Thymus (tissue), 14 donors: ENCODE measurements at places on chromosomes 4 and X. TPM values are rescaled to one million over a fixed set of nuclear protein-coding genes. Genes with fewer than 3 reads are reported as not detected.

DNA sequence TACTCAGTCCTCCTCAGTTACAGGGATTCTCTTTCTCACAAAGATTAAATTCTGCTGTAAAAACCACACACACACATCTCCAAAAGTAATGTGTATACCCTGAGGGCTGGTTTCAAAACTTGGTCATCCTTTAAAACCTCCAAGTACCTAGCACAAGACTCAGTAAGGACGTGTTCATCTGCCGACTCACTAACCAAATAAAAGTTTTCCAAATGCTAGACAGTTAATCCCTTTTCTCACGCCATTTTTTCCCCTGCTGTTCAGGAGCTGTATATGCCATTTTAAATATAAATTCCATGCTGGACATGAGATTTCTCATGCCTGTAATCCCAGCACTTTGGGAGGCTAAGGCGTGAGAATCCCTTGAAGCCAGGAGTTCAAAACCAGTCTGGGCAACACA, 3.9 kb upstream of the SAT1 start:
- DNase-seq = no peak

- DNase-seq = no peak
Observed at GRCh38 chr4:72715299-72715698, 146.3 kb upstream of the ADAMTS3 start.

DNA sequence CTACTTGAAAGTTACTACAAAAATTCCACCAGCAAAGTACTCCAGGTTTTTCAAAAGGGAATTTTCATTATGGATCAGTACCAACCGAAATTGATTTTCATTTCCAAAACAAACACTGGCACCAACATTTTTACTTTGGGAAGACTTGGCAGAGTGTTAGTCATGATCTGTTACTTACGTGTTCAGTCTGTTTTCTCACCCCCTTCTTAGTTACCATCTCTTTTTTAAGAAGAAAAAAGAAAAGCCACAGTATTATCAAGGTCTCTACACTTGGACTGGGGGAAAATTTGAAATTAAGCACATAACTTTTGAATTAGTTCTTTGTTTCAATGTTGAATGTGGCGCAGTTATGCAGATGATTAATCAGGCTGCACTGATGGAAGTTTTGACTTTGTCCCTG, 27.5 kb downstream of the RBBP7 start:
- no peak for DNase-seq

The WDR17 gene
- 0.52 TPM for total RNA-seq

- DNase-seq = no peak
Observed at GRCh38 chr4:33054656-33055196, 2334.6 kb downstream of the PCDH7 start.

DNA sequence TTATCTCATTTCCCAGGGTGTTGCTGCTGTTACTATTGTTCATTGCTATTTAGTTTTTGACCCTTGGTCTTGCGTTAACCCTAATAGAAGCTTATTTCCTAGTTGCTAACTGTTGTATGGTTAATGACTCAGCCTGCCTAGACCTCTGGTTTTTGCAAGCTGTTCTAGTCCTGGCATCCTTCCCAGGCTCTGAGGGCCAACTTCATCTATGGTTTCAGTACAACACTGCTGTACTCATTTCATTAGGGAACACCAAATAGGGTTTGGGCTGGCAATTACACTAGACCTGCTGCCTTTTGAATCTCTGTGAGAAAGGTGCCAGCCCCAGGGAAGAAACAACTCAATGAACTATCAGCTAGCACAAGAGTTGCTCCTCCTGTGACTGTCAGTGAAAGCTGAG, 59.6 kb downstream of the DCX start:
- no peak for DNase-seq

GRCh38 chr4:152200511-152201333, 335.2 kb downstream of the FBXW7 start:
- DNase-seq = no peak

- no peak for DNase-seq
Observed at GRCh38 chrX:129553619-129554288, 13.7 kb downstream of the OCRL start.

GRCh38 chr4:76377911-76378310, 43.0 kb downstream of the CCDC158 start:
- no peak for DNase-seq

- no peak for DNase-seq
Observed at GRCh38 chr4:182825003-182825402, 92.2 kb downstream of the DCTD start.

DNA sequence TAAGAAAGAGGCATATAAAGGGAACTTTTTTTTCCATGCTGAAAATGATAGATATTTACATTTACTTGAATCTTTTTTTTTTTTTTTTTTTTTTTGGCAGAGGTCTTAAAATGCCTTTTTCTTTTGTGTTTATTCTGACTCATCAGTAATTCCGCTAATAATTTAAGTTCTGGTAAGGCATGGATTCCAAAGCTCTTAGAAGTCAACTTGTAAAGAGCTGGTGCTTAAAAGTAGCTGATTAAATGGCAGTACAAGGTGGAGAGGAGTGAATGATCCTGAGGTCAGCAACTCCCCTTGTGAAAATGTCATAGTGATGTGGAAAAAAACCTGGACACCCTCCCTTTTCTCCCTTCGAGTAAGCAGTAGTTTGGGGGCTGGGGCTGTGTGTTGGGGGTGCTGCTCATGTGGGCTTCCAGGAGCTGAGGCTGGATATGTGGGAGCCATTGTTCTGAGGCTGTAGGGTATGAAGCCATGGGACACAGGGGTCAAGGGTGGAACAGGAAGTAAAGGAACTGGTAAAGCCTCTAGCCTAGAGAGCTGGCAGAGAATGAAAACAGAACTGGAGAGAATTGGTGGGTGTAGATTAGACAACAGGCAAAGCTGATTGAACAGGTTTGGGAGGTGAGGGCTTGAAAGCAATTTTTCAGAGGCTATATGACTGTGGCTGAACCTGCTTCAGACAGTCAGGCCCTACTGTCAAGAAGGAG, 41.0 kb upstream of the PITX2 start:
- DNase-seq = no peak

- peak; percentile 74 for DNase-seq
Observed at GRCh38 chrX:40471965-40472648, 108.7 kb upstream of the ATP6AP2 start.

DNA sequence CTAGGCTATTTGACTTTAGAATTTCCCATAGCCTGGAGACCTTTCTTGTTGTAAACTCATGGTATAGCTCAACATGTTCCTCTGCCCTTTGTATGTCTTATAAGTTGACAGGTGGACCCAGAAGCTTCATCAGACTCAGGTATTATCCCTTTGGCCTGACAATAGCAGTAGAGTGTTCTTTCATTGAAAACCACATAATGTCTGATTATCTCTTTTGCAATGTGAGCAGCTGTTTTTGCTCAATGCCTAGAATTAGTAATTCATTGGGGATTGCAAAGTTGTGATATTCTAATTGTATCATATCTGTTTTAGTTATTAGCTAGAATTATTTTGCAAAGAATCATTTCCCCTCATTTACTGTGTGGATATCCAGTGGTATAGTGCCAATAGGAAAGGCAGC, 27.5 kb downstream of the TBC1D19 start:
- no peak for DNase-seq

The ASB12 gene
- 0.09 TPM for total RNA-seq

GRCh38 chr4:145545538-145546174, 64.0 kb downstream of the SMAD1 start:
- DNase-seq = no peak

- DNase-seq = no peak
Observed at GRCh38 chr4:52094376-52095145, 43.5 kb downstream of the SPATA18 start.

The SGMS2 gene
- total RNA-seq = 1.0 TPM

The BEX5 gene
- not detected for total RNA-seq

The CCNB3 gene
- total RNA-seq = 0.42 TPM

DNA sequence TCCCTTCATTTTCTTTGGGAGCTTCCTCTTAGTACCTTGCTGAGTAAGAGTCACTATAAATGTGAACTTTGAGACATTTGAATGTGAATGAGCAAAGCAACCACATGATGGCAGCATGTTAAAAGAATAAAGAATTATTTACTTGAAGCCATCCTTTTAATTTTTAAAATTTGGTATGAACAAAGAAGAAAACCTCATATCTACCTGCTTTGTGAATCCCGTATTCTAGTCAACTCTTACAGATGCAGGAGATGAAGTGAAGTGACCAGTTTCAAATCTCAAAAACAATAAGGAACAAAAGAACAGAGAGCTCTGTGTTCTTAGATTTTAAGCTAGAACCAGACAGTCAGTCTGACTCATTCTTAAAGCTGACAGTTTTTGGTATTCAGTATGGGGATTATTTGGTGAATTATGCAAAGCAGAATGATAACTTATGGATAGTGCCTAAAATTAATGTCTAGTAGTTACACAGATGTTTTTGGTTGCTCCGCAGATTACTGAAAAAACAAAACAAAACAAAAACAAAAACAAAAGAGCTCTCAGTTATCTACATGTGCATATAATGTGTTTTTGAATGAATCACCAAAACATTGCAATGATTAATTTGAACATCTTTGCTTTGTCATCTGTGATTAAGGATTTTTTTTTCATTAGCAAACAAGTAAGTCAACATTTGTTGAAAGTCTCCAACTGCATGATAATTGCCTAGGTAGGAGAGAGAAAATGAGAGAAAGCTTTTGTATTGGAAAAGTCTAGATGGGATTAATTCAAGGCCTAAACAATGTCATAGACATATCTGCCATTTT, 48.2 kb upstream of the H2AZ1 start:
- peak; percentile 21 for DNase-seq

DNA sequence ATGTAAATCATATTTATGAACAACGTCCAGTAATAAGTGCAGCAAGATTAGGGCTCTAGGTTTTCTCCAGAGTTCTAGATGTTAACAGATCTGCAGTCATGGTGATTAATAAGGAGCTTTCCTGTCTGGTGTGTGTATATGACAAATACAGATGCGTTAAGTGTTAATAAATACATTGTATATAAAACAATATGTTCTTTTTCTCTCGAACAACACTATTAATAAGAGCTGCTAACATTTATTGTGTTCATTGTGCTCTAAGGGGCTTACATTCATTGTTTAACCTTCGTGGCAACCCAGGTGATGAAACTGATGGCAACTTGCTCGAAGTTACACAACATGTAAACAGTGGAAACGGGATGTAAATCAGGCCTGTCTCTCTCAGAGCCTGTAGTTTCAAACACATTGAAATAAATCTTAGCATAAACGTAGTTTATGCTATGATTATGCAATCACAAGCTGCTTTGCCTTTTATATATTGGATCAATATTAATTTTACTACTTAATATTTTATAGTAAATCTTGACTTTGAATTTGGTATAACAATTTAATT, 547 bp upstream of the CLGN start:
- no peak for DNase-seq

The NAA11 gene
- total RNA-seq = not detected

GRCh38 chrX:7614616-7615015, 228.4 kb upstream of the VCX start:
- no peak for DNase-seq

- DNase-seq = no peak
Observed at GRCh38 chrX:14673764-14674163, 144.4 kb downstream of the GLRA2 start.

GRCh38 chrX:121504153-121504552, 456.7 kb downstream of the GLUD2 start:
- no peak for DNase-seq

- DNase-seq = no peak
Observed at GRCh38 chr4:3436048-3436797, 5.5 kb upstream of the HGFAC start.

DNA sequence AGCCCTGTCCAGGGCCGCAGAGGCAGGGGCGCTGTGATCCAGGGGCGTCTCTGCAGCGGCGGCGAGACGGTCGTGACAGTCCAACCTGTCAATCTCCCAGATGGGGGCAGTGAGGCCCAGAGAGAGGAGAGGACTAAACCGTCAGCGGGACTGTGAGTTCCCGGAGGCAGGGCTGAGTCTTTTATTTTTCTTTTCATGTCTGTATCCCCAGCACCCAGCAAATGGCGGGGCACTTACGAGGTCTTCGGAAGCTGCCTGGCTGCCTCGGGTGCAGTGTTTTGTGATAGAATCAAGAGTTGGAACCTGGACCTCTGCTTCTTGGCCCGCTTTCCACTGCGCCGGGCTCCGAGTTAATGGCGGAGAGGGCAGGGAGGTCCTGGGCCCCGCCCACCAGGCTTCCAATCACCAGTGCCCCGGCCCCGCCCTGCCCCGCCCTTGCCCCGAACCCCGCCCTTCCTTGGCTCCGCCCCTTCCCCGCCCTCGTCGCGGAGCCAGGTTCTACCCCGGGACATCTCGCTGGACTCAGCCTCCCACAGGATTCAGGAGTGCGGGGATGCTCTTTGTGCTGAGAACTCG, 35.3 kb upstream of the GRPEL1 start:
- peak; percentile 68 for DNase-seq

DNA sequence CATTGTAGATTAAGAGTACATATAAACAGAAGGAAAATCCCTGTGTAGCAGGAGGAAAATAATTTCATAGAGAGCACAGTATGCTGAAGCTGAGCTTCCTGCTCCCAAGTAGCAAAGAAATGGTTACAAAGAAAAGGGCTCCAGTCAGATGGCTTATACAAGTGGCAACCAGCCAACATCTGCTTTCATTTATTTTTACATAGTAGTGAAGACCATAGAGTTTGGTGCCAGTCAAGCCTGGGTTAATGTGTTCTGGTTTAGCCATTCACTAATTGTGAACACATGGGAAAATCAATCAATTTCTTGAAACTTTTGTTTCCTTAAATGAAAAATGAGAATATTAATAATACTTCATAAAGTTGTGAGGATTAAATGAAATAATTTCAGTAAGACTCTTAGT, 111.3 kb upstream of the ELOVL6 start:
- no peak for DNase-seq

DNA sequence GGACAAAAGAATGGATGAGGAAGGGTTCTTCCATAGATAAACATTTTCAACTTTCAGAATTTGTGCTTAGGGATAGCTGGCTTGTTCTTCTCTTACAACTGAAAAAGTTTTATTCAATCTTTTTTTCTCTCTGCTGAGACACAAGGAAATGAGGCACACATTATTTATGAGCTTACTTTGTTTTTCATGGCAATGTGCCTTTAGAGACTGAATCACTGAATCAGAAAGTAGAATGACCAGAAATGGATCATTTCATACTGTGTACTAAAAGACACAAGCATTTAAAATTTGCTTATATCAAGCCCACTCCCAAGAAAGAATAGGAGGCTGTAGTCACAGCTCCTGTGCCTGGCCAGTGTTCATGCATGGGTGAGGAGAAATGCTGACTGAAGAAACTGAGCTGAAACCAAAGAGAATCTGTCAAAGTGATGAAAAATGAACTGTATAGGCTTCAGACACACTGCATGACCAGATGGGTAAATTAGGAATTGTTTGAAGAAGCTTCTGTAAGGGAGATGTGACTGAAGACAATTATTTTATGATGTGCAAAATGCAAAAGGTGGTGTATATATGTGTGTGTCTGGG, 413.8 kb downstream of the RAPGEF2 start:
- no peak for DNase-seq

The ADAMTS3 gene
- total RNA-seq = 1.8 TPM

The SPANXN4 gene
- not detected for total RNA-seq
